H1 (cell line): ENCODE measurements at places on chromosomes 3 and 15.

GRCh38 chr3:61463191-61463590 lies 98.2 kb upstream of the PTPRG start:
- DNase-seq = no peak

- no peak for DNase-seq
Observed at GRCh38 chr15:31228980-31229826, 97.4 kb upstream of the KLF13 start.

GRCh38 chr15:73346735-73347312 lies 21.9 kb downstream of the HCN4 start:
- peak; percentile 34 for DNase-seq

DNA sequence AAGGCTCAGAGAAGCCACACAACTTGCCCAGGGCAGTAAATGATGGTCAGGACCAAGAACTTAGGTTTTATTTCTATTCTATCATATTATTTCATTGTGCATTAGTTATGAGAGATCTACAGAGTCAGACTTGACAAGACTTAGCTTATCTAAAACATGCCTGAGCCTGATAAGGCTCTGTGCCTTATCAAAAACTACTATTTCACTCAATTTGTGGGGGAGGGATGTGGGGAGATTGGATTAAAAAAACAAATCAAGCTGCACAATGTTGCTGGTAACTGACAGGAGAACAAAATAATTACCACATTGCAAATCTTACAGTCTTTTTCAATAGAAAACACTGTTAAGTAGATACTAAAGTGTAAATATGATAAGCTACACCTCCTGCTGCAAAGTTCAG lies 16.0 kb downstream of the HACD2 start:
- no peak for DNase-seq

GRCh38 chr15:76996526-76997401 lies 1.8 kb downstream of the PSTPIP1 start:
- no peak for DNase-seq

- DNase-seq = no peak
Observed at GRCh38 chr15:83753872-83754493, 100.1 kb downstream of the ADAMTSL3 start.

GRCh38 chr15:89778861-89779260 lies 2.7 kb downstream of the MESP2 start:
- no peak for DNase-seq

- no peak for DNase-seq
Observed at GRCh38 chr3:141114179-141114745, 63.1 kb downstream of the SPSB4 start.

GRCh38 chr3:64617610-64618009 lies 70.2 kb downstream of the ADAMTS9 start:
- DNase-seq = no peak

DNA sequence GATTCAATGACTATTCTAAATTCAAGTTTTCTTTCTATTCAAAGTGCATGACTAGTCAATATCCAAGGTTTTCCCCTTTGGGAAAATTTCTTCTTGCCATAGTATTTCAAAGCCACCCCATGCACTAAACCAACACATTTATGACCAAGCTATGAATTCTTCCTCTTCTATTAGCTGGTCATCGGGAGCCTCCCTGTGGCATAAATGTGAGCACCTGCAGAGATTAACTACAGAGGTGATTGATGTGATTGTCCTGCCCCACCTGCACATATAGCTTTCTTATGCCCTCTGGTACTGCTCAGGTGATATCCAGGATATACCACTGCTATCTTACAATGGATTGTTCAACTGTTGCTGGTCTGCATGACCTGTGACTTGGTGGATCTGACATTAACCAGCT lies 694.9 kb downstream of the ZBBX start:
- no peak for DNase-seq

DNA sequence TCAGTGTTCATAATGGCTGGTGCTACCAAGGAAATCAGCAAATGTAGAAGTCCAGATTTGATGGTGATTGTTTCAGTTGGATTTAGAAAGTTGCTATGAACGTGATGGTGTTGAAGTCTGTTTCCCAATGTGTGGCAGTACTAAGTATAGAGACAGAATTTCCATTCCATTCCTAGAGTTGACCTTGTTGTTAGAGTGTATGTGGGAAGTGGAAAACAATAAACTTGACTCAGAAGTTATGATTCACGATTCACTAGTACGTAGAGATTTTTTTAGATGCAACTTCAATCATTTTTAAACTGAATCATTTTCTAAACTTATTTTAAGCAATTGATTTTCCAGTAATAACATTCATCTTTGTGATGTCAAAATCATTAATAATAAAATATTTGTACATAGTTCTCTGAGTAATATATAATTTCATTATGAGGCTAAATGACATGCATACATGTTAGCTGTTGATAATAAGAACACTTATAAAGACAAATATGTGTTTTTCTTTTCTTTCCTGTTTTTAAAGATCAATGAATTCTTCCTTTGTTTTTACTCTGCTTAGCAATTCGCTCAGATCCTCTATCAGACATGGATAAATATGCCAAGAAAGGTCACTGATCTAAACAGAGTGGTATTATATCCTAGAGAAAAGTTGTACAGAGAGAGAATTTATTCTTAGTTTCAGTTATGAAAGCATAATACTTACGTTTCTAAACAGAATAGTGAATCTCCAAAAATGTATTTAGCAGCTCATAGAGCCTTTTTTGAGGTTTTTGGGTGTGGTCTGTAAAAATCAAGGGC lies 108.8 kb upstream of the GPR149 start:
- no peak for DNase-seq

GRCh38 chr3:158109804-158110657 lies at the start of gene RSRC1:
Gene RSRC1, plus strand, starts transcription at chr3:158110089. Its CDS starts 12,016 bp downstream, at chr3:158122105.
- peak; percentile 89 for DNase-seq

GRCh38 chr3:9301091-9301490 lies 51.6 kb upstream of the SRGAP3 start:
- no peak for DNase-seq

DNA sequence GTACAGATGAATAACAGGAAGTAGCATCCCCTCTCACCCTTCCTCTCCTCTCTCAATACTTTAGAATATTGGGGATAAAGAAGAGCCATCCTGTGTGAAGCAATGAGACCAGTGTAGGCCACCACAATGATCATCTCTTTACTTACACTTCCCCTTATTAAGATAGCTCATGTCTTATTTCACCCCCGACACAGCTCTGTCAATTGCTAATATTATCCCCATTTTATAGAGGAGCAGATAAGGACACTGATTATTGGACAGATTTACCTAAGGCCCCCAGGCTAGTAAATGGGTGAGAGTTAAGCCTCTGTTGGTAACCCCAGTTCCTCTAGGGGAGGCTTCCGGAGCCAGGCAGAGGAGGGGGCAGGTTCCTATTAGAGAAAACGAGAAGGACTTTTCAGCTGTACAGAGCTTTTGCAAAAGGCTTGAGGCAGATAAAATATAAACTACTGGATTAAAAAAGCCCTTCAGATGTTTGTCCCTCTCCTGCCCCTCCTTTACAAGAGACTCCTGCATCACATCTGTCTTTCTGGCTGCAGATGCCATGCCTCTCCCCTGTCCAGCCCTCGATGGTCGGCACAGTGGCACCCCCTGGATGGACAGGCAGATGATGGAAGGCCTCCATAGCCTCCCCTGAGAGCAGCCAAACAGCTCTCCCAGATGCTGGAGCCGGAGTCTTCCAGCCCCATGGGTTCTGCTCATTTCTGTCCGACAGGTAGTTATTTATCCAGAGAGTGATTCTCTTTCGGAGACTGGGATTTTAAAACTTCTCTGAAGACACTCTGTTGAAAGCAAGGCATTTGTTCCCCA lies 49.4 kb upstream of the LCTL start:
- no peak for DNase-seq

DNA sequence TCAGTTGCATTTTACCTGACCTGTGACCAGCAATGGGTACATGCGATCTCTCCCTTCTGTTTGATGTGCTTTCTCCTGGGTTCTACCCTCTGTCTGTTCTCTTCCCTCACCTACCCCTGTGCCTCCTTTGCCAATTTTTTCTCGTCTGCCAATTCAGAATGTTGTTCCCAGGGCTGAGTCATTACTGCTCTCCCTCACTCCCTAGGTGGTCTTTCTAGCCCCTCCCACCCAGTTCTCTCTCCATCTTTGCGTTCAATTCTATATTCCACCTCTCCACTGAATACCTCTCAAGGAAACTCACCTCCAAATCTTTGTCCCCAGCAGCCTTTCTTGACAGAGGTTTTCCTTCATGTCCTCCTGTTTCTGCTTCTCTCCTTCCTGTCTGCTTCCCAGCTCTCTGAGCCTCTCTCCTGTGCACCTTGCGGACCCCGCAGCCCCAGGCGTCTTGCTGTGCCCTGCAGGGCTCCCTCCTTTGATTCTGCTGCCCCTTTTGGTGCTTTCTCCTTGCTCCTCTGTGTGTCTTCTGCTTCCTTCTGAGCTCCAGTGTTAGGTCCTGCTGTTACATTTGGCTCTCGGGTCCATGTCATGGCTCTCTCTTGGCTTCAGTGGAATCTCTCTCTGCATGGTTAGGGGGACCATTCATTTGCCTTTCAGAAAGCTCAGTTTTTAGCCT lies 398.2 kb upstream of the TPM1 start:
- no peak for DNase-seq

- DNase-seq = no peak
Observed at GRCh38 chr3:101381809-101382208, 61.4 kb upstream of the IMPG2 start.

GRCh38 chr3:83317605-83318004 lies 1556.2 kb upstream of the GBE1 start:
- DNase-seq = peak; percentile 42

DNA sequence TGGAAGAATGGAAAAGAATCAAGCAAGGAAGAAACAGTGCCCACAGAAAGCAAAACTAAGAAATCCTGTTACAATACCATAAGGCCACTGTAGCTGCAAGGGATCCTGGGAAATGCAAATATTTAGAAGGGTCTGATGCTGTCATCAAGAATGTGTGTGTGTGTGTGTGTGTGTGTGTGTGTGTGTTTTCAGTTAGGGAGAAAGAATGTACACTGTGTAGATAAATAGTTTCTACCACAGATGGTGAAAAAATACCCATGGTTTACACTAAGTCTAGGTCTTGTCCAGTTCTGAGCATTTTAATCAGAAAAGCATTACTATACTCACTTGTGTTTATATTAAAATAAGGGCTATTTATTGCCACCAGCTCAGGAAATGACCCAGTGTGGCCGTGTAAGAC lies 355.0 kb downstream of the RBMS3 start:
- no peak for DNase-seq

DNA sequence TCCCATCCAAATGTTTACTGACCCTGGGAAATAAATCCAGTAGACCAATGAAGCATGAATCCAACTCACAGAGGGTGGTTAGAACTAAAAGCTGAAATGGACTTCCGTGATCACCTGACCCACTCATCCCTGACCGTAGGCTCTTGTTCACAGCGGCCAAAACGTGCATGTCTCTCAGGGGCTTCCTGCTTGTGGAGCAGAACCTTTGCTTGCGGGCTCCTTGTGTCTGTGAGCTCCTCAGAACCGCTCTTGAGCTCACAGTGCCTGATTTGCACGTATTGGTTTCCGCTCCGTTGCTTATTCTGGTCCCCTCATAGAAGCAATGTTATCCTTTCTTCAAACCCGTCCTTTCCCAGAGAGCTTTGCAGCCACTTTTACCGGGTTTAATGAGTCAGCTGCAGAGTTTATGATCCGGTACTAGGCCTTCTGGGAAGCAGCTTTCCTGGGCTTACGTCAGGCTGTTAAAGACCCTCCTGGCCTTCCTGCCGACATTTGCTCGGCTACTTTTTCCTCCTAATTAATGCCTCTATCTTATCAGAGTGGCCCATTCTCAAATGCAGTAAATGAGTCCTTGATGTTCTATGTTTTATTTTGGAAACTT lies 35.4 kb downstream of the LIPC start:
- no peak for DNase-seq

DNA sequence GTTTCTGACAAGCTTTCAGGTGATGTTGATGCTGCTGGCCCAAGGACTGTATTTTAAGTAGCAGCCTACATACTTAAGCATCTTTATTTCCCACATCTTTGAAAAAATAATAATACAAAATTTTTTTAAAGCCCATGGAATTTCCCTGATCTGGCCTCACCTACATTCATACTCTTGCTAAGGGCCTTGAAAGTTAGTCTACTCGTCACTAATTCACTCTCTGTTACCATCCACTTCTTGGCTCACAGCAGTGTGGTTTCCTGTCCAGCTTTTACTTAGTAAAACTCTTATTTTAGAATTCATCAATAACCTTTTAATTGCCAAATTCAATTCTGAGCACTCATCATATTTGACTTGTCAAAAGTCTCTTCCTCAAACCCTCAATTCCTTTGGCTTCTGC lies 59.3 kb upstream of the CRTC3 start:
- no peak for DNase-seq

DNA sequence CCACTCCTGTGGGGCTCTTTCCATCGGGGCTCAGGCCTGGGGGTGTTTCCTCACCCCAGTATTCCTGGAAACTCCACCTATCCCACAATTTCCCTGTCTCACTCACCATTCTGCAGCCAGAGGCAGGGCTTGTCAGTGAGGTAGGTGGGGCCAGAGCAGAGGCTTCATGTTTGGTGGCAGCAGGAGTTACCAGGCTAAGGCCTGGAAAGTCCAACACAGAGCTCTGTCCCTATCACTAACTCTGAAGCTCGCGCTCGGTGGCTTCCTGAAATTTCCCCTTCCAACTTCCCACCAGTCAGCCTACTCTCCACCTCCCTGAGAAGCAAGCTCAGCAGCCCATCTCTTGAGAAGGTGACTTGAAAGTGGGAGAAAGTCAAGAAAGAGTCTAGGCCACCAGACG lies 44.2 kb downstream of the CDC25A start:
- no peak for DNase-seq

- DNase-seq = no peak
Observed at GRCh38 chr15:52124270-52124880, 11.8 kb upstream of the BCL2L10 start.

GRCh38 chr15:96687388-96688107 lies 357.0 kb downstream of the NR2F2 start:
- no peak for DNase-seq

DNA sequence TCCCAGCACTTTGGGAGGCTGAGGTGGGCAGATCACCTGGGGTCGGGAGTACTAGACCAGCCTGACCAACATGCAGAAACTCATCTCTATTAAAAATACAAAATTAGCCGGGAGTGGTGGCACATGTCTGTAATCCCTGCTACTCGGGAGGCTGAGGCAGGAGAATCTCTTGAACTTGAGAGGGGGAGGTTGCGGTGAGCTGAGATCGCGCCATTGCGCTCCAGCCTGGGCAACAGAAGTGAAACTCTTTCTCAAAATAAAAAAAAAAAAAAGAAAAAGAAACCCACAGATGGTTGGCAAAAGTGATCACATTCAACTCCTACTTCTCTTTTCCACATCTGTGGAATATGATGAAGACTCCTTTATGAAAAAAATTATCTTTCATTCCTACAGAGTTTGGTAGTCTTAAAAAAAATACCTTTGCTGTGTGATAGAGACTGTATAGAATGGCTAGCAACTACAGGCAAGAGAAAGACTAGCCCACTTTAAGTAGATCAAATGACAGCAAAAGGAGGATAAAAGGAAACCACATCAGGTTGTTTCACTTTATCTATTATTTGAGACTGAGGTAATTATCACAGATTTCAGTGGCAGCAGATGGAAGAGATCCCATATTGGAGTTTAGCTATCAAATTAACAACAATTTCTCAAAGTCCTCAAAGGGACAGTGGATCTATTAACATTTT lies 172.9 kb upstream of the TSPAN3 start:
- no peak for DNase-seq
